ENCODE measurements at places on chromosomes 3 and 15. TPM values are rescaled to one million over a fixed set of nuclear protein-coding genes. Genes with fewer than 3 reads are reported as not detected.

The CDCP1 gene
- total RNA-seq: 10.5 TPM

The KBTBD13 gene
- total RNA-seq: not detected

The KCTD6 gene
- total RNA-seq: 8.4 TPM

The HEG1 gene
- 7.5 TPM for total RNA-seq

The SLC2A2 gene
- not detected for total RNA-seq

The RARB gene
- 10.4 TPM for total RNA-seq

The MAPKAPK3 gene
- total RNA-seq: 25.6 TPM

The WDR72 gene
- 5.5 TPM for total RNA-seq

The CTXND1 gene
- total RNA-seq: 0.01 TPM

The IL17RB gene
- 1.1 TPM for total RNA-seq

The KCNH8 gene
- total RNA-seq: not detected

The ARRDC4 gene
- total RNA-seq: 0.19 TPM

The VPS8 gene
- total RNA-seq: 11.0 TPM

The SYNM gene
- total RNA-seq: 36.9 TPM

The EIF4E3 gene
- 3.4 TPM for total RNA-seq

The GDPGP1 gene
- total RNA-seq: 5.6 TPM

The GPR156 gene
- total RNA-seq: 0.54 TPM

The KCNAB1 gene
- not detected for total RNA-seq

The ABHD17C gene
- 39.1 TPM for total RNA-seq

The VILL gene
- total RNA-seq: 0.17 TPM

The AMIGO3 gene
- total RNA-seq: 0.41 TPM

The CLEC3B gene
- not detected for total RNA-seq

The NBEAL2 gene
- 72.6 TPM for total RNA-seq

The CLDN11 gene
- 0.20 TPM for total RNA-seq

The SLC28A1 gene
- 0.05 TPM for total RNA-seq

The PGBD4 gene
- total RNA-seq: 1.6 TPM

The DNAH12 gene
- 0.03 TPM for total RNA-seq

The SCN11A gene
- total RNA-seq: not detected

The SCAANT1 gene
- not detected for total RNA-seq

The IQCF5 gene
- total RNA-seq: not detected

The SLC9C1 gene
- total RNA-seq: not detected

The ST8SIA2 gene
- total RNA-seq: 0.50 TPM

The ADGRG7 gene
- not detected for total RNA-seq

The GPR160 gene
- total RNA-seq: 1.5 TPM

The HYAL1 gene
- 0.44 TPM for total RNA-seq

The PRICKLE2 gene
- total RNA-seq: 1.9 TPM

The CHST2 gene
- total RNA-seq: 0.69 TPM

The CCDC54 gene
- not detected for total RNA-seq

The USP19 gene
- total RNA-seq: 26.5 TPM

The CISH gene
- total RNA-seq: 0.51 TPM

The GCNT3 gene
- 153 TPM for total RNA-seq

The PARP3 gene
- total RNA-seq: 10.8 TPM

The SPESP1 gene
- total RNA-seq: not detected

The HAPLN3 gene
- total RNA-seq: 36.1 TPM

The KLHL40 gene
- not detected for total RNA-seq

The ARPC4 gene
- 150 TPM for total RNA-seq

The A4GNT gene
- not detected for total RNA-seq

The MKRN2 gene
- total RNA-seq: 23.3 TPM

The NANOGP8 gene
- total RNA-seq: not detected

The CASR gene
- total RNA-seq: not detected

The SLC22A13 gene
- 0.13 TPM for total RNA-seq

The FETUB gene
- 0.25 TPM for total RNA-seq

The SHC4 gene
- total RNA-seq: 0.95 TPM

The TGM4 gene
- 0.03 TPM for total RNA-seq

The SI gene
- not detected for total RNA-seq

The TMEM212 gene
- not detected for total RNA-seq

The ADAMTS17 gene
- total RNA-seq: 0.28 TPM

Data from A549 treated with CORT108297 at 1 μM for 4 hours (cell line).